Cardiac ventricle fibroblast (primary cell): ENCODE measurements at places on chromosomes 5 and 9. TPM values are rescaled to one million over a fixed set of nuclear protein-coding genes. Genes with fewer than 3 reads are reported as not detected.

ADAMTS6 gene
- total RNA-seq: 1.7 and 2.9 TPM in 2 replicates

ZNF658 gene
- total RNA-seq: 2.4 TPM in 2 replicates

TPM2 gene
- 721 and 812 TPM in 2 replicates for total RNA-seq

GAS1 gene
- 198 and 203 TPM in 2 replicates for total RNA-seq

DAB2IP gene
- 4.7 and 5.8 TPM in 2 replicates for total RNA-seq

SELENOP gene
- total RNA-seq: 324 and 373 TPM in 2 replicates

SKIC3 gene
- total RNA-seq: 48.0 and 49.3 TPM in 2 replicates

CEL gene
- 0.10 and 0.50 TPM in 2 replicates for total RNA-seq

ZNF366 gene
- 0.44 and 0.88 TPM in 2 replicates for total RNA-seq

ALDH1A1 gene
- total RNA-seq: 1.6 and 3.5 TPM in 2 replicates
